Vagina (tissue), 2 donors: ENCODE measurements at places on chromosomes 13 and 19.
A peak's percentile ranks its signal among the peaks of the same experiment; 100 is the strongest.

- DNase-seq: no peak
These were observed 12.7 kb downstream of the LSM14A start for GRCh38 chr19:34184880-34185491.

DNA sequence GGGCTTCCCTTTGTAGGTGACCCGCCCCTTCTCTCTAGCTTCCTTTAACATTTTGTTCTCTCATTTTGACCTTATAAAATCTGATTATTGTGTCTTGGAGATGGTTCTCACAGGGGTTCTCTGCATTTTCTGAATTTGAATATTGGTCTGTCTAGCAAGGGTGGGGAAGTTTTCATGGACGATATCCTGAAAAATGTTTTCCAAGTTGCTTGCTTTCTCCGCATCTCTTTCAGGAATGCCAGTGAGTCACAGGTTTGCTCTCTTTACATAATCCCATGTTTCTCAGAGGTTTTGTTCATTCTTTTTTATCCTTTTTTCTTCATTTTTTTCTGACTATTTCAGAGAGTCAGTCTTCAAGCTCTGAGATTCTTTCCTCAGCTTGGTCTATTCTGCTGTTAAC, 53.6 kb downstream of the POSTN start:
- no peak for DNase-seq

DNA sequence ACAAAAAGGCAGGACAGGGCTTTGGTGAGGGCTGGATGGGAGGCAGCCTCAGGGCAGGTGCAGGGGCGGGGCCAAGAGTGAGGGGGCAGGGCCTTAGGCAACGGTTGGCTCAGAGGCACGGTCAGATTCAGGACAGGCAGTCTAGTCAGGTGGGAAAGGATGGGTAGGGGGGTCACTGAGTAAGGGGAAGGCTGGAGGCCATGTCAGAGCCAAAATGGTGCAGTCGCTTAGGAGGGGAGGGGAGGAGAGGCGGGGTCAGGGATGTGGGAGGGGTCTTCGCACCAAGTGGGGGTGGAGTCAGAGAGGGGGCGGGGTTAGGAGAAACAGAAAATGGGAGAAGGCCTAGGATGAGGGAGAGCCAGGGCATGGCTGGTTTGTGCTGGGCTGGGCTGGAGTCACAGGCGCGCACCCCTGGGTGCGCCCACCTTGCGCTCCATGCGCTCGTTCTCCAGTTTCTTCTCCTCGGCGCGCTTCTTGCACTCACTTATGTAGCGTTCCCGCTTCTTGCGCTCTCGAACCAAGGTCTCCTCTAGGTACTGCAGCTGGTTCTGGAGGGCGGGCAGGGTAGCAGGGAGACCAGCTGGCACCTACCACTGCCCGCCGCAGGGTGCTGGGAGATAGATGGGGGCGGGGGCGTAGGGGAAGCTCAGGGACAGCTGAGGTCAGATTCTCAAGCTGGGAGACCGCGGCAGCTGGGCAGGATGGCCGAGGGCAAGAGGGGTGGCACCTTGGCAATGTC, 6.8 kb upstream of the RGL3 start:
- peak; percentile 92 for DNase-seq

GRCh38 chr19:45794627-45795026, 2.0 kb upstream of the DMWD start:
- no peak for DNase-seq

DNA sequence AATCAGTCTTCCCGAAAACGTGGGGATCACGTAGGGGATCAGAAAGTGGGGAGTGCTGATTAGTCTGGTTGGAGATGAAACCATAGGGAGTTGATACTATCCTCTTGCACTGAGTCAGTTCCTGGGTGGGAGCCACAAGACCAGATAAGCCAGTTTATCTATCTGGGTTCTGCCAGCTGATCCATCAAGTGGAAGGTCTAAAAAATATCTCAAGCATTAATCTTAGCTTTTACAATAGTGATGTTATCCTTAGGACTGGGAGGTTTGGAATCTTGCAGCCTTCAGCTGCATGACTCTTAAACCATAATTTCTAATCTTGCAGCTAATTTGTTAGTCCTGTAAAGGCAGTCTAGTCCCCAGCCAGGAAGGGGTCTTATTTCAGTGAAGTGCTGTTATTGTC, 2474.2 kb downstream of the PCDH9 start:
- no peak for DNase-seq
